ENCODE measurements at places on chromosomes 2 and 18.
A peak's percentile ranks its signal among the peaks of the same experiment; 100 is the strongest.

DNA sequence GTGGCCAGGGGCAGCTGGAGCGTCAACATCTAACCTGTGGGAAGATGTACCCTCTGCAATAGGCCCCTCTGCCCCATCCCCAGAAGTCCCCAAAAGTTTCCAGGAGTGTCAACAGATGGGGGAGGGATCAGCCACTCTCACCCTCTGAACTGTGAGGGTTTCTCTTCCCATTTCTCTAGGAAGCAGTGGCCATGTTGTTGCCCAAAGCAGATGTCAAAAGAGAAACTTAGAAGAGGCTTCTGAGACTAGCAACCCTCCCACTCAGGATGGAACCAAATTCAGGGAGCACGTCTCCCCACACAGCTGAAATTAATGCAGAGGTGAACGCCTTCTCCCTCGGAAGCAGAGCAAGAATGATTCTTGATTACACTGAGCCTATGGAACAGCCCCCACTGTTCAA lies 70.3 kb downstream of the ARL4C start:
- DNase-seq, result no peak

DNA sequence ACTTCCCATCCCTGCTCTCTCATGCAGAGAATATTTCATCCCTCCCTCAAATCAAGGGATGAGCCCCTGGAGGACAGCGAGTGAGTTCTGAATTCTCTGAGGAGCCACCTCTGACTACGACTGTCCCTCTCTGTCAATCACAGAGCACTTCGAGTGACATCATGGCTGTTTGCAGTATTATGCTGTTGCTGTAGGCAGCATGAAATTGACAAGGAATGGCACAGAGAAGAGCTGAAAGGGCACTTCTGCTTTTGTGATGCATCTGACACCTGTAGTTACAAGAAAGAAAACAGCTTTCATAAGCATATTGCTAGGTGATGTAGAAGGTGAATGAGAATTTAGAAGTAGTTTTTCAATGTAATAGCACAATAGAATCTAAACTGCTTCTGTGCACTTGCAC lies 166.9 kb downstream of the ARHGAP15 start:
- no peak for DNase-seq

- DNase-seq, result peak; percentile 57
Measured at GRCh38 chr2:216339456-216340279, 32.6 kb downstream of the MARCHF4 start.

DNA sequence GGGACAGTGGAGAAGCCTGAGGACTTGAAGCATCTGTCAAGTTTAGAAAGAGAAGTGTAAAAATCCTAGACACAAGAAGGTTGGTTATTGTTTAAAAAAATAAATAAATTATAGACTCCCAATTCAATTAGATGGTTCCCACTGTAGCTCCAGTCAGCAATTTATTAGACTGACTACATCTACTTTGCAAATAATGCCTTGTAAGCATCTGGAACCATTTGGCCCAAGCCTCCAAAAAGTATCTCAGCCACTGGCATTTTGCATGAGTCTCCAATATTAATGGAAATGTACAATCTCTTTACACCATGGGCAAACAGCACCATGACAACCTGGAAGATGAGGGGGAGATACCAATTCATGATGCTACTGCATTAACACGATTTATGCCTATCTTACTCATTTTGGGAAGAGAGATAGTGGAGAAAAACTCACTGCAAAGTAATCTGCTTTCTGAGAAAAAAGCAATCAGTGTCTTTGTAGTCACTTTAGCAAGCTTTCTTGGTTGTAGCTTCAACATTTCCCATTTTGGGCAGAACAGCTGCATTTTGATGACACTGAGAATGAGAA lies 2.8 kb downstream of the NYAP2 start:
- no peak for DNase-seq

DNA sequence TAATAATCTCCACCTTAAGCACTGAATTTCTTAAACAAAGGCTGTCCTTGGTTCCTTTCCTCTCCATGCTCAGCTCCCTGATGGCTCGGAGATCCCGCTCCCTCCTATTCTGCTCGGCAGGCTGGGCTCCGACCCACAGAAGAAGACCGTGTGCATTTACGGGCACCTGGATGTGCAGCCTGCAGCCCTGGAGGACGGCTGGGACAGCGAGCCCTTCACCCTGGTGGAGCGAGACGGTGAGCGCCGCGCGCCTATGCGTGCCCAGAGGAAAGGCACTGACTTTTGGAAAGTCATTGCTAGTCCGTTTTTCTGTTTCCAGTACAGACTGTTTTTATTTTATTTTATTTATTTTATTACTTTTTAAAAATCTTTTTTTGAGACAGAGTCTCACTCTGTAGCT lies 9.6 kb downstream of the CNDP2 start:
- no peak for DNase-seq

DNA sequence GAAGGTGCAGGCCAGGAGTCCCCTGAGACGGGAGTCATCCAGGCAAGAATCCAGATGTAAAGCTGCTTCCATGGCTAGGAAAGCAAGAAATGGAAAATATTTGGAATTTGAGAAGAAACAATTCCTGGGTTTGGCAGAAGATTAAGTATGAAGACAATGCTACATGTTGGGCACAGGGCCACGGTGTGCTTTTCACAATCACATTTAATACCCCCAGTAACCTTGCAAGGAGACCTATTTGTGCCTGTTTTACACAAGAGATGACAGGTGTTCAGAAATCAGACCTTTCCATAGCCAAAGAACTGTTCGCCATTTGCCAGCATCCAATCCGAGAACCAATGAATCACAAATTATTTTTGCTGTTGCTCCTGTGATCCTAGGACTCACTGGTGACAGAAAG lies 50.5 kb downstream of the KCTD1 start:
- DNase-seq, result no peak

GRCh38 chr18:36157441-36157840 lies 27.7 kb downstream of the ELP2 start:
- DNase-seq, result no peak

DNA sequence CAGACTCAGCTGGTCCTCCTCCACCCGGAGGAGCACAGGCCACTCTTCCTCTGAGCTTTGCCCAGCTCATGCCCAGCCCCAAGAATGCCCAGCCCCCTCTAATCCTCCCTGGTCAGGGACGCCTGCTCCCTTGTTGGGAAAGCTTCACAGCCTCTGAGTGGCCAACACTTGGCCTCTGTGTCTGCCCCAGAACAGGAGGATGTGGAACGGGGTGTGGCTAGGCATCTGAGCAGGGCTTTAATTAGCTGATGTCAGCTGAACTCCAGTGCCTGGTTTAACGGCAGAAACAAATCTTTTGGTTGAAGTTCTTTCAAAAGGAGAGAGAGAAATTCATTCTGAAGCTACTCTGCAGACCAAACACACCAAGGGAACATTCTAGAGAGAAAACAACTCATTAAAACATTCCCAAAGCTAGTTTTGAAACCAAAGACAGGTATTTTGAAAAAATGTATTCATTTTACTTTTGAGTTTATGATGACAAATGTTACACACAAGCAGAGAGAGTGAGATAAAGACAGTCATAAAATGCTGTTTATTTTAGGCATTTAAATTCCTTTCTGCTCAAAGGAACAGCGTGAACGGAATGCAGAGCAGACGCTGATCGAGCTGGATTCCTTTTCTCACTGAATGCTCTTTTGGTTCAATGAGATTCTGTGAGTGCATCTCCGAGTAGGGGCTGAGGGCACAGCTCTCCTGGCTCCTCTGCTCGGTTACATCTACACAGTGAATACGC lies 63.8 kb downstream of the RTP5 start:
- DNase-seq, result no peak

DNA sequence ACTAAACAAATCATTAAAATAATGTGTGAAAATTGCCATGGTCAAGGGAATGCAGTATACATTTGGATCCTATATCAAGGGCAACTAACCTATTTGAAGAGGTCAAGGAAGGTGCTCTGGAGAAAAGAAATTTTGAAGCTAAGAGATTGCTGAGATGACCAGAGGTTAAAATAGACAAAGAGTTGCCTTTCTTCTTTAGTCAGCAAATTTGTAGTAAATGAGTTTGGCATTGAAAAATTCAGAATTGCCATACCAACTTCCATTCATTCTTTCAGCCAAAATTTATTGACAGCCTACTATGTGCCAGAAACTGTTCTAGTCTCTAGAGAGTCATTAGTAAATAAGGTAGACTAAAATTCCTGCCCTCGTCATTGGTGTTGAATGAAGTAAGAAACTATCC lies 396.2 kb downstream of the BCL11A start:
- no peak for DNase-seq

DNA sequence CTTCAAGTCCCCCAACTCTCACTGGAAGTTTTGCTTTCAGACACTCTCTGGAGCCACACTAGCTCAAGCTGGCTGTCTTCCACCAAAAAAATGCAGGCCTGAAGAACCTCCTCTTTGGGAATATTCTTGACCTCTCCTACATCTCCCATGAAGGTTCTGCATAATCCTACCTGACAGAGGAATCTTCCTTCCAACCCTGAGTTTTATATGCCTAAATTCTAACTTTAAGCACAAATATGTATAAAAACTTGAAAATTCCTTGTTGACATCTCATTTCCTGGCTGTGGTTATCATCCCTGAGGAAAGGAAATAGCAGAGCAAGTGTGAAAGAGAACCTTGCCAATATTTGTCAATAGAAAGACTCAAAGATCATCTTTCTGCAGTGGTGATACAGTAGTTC lies 249.0 kb downstream of the LPIN1 start:
- DNase-seq, result peak; percentile 30

DNA sequence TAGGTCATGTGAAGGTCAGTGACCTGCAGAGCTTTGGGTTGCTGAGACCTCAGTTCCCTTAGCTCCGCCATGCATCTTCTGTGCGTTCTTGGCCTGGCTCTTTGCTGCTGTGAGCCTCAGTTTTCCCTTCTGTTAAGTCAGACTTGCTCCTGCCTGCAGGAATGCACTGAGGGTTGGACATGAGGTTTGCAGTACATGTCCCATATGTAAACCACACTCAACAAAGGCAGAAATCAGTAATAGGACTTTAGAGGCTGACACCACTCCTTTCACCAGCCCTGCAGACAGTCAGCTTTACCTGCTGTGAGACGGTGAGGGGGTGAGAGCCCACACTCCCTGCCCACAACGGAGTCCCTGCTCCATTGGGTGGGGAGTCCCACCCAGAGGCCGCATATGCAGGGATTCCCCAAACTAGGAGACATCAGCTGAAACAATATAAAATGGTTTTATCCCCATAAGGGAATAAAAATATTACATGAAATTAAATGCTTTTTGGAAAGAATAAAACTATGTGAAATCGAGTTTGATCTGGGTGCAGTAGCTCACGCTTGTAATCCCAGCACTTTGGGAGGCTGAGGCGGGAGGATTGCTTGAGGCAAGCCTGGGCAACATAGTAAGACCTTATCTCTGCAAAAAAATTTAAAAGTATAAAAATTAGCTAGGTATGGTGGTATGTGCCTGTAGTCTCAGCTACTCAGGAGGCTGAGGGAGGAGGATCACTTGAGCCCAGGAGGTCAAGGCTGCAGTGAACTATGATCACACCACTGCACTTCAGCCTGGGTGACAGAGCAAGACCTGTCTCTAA lies 55.1 kb downstream of the MYO7B start:
- no peak for DNase-seq

DNA sequence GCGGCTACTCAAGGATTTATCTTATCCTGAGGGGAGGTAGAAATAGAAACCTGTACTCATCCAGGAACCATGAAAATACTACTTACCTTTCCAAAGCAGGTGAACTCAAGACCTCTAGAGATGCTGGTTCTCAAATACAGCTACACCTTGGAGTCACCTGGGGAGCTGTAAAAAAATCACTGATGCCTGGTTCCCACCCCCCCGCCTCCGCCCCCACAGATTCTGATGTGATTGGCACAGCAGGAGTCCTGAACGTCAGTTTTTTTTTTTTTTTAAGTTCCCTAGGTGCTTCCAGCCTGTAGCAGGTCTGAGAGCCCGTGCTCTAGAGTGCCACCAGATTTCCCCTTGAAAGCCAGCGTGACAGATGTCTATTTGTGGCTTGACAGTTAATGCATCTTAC lies 113.6 kb downstream of the MRO start:
- DNase-seq, result no peak

GRCh38 chr18:59696311-59697235 lies 650 bp downstream of the CCBE1 start:
- no peak for DNase-seq

- no peak for DNase-seq
Measured at GRCh38 chr2:226031647-226032501, 632.4 kb downstream of the NYAP2 start.

DNA sequence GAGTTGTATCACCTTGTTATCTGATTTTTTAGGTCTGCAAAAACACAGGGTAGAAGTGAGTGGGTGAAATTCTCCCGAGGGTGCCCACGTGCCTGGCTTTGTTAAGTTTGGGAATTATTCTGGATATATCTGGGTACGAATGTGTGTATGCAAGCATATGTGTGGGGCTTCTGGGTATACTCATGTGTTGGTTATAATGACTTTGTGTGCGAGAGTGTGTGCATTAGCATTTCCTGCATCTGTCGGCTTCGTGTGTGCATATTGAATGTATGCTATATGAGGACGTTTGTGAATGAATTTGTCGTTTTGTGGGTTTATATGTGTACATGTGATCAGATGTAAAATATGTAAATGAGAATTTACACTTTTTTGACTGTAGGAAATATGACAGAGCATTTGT lies 13.8 kb upstream of the DNAJC27 start:
- no peak for DNase-seq

- no peak for DNase-seq
Measured at GRCh38 chr2:46493241-46493970, 14.0 kb downstream of the TMEM247 start.

DNA sequence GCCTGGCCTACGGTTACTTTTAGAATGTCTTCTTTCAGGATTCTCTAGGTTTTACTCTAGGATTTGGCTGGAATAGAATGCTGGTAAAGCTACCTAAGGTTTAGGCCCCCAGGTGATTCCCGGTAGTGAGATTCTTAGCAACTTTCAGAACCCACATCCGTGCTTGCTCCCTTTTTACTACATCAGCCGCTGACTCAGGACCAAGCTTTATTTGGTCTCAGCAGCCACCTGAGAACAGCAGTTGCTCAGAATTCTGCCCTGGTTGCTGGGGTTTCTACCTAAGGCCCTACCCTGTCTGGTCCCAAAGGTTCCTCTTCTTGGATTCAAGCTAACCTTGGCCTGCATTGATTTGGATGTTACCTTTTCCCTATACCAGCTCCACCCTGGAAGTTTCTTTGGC lies 36.1 kb upstream of the NDUFV2 start:
- DNase-seq, result no peak

DNA sequence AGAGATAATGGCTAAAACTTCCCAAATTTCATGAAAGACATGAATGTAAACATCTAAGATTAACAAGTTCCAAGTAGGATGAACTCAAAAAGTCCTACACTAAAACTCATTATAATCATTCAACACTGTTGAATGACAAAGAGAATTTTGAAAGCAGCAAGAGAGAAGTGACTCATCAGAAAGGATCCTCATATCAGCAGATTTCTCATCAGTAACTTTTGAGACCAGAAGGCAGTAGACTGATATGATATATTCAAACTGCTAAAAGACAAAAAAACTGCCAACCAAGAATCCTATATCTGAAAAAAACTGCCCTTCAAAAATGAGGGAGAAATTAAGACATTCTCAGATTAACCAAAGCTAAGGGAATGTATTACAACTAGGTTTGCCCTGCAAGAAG lies 130.6 kb upstream of the OTX1 start:
- DNase-seq, result no peak

GRCh38 chr2:156319811-156320485 lies 12.6 kb downstream of the NR4A2 start:
- DNase-seq, result no peak

GRCh38 chr2:71240794-71241193 lies 13.9 kb upstream of the PAIP2B start:
- no peak for DNase-seq
